Frontal cortex (tissue), 4 donors: ENCODE measurements at places on chromosomes 3 and 15. TPM values are rescaled to one million over a fixed set of nuclear protein-coding genes. Genes with fewer than 3 reads are reported as not detected.

GRCh38 chr3:106860182-106860581, 517.1 kb upstream of the CCDC54 start:
- no peak for DNase-seq

GRCh38 chr15:74549816-74550215, 8.8 kb downstream of the ARID3B start:
- no peak for DNase-seq

- DNase-seq = no peak
Observed at GRCh38 chr3:127049393-127049792, 66.5 kb downstream of the PLXNA1 start.

Gene IL5RA
- total RNA-seq = under 0.01 TPM

- DNase-seq = no peak
Observed at GRCh38 chr15:35557544-35557943, 11.6 kb upstream of the DPH6 start.

DNA sequence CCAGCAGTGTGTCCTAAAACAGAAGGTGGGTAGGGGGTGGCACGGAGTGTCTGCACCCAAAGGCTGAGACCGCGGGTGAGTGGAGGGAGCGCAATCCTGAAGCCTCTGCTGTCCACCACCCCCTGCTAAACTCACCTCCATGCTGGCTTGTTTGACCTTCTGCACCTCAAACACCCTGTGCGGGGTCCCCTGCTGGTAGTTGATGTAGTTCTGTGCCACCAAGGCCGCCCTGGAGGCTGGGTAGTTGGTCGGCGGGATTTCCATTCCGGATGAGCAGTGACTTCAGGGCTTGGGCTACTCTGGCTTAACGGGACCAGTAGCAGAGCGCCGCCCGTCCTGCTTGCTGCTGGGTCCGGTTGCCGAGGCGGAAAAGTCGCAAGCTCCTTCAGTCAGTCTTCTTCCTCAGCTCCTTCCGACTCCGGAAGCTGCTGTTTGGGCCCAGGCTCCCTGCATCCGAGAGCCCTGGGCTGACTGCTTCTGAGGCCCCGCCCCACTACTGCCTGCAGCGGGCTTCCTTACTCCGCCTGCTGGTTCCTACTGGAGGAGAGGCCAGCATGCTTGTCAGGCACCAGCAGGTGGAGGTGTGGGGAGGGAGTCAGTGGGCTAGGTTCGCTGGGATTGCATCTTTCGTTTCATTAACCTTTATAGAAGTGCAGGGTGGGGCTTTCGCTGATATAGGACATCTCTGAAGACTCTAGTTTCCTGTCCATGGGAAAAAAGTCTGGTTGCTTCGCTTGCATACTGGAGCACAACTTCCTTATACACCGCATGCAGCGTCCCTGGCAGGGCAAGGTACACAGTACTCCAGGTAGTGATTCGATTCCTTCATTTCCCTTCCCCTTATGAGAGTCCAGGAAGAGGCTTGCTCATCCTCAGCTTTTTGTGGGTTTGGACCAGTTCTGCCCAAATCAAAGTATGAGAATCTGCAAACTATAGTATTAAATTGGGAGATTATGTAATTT, at the start of gene LXN:
TSS of gene LXN (minus strand) at position 434 of the 962 bp plus-strand sequence. CDS start at position 264, 170 bp downstream.
- DNase-seq = peak; percentile 54
